ENCODE measurements at places on chromosomes 2 and 18.

GRCh38 chr2:195016841-195017240 lies 640.2 kb upstream of the SLC39A10 start:
- DNase-seq: peak; percentile 10

DNA sequence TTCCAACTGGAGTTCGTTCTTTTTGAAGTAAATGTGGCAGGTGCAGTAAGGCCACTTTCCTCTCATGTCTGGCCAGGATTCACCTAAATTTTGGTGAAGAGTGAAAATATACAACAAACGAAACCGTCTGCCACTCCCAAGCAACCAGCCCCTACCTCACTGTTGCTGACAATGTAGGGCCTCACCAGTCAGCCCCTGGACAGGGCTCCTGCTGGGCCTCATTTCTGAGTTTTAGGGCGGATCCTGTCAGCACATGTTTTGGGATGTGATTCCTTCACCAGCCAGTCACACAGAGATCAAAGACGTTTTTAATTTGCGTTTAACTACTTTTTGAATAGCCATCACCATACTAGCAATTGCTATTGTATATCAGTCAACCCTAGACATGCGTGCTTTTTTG lies 185.0 kb downstream of the WDR7 start:
- no peak for DNase-seq

DNA sequence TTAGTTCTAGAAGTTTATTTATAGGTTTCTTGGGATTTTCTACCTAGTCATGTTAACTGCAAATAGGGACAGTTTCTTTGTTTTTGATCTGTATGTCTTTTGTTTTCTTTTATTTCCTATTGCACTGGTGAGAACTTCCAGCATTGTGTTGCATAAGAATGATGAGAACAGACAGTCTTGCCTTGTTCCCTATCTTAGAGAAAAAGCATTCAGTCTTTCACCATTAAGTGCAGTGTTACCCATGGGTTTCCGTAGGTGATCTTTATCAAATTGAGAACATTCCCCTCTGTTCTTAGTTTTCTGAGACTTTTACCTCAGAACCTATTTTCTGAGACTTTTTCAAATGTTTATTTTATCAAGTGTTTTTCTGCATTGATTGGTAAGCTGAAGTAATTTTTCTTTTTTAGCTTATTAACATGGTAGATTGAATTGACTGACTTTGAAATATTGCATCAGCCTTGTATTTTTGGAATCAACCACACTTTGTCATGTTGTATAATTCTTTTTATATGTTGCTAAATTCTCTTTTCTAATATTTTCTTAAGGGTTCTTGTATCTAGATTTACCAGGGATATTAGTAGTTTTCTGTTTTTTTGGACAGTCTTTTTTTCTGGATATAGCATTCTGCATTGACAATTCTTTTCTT lies 17.2 kb downstream of the MFSD6 start:
- DNase-seq: no peak

DNA sequence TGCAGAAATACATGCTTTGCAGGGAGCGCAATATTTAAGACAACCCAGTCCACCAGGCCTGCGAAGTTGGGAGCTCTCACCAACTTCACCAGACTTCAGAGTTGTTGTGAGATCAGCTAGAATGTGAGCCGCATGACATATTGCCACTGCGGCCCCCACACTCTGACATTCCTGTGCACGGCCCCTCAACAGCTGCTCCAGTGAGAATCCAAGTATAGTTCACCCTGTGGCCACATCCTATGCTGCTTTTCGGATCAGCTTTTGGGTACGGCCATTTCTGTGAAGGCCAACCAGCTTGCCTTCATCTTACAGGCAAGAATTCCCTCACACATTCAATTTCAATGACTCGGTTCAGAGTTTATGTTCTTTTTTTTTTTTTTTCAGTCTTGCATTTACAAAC lies 177.8 kb downstream of the SOX11 start:
- no peak for DNase-seq

DNA sequence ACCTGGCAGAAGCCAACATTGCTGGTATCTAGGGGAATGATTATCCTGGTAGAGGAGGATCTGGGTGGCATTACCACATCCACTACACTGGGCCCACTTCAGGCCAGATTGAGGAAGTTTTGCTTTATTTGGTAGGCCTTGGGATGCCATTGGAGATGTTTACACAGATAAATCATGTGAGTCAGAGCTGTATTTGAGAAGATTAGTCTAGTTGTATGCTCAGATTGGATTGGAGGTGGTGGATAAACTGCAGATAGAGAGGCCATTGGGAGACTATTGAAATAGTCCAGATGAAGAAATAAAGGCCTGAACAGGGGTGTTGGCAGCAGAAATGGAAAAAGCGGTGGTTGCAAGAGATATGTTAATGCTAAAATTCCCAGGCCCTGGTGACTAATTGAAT lies 81.5 kb downstream of the EFEMP1 start:
- no peak for DNase-seq

DNA sequence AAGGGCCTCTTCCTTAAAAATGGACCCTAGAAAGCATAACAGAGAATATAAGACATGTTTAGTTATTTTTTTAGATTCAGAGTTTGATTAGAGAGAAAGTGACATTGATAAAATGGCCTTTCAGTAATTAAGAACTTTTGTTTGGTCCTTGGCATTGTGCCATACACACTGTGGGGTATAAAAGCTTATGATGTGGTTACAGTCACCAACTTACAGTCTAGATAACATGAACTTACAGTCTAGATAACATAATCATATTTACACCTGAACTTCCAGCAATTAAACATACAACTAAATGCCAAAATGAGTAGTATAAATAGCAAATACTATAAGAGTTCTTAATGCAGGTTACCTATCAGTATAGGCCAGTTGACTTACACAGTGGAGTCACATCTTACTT lies 25.6 kb upstream of the EFEMP1 start:
- no peak for DNase-seq

DNA sequence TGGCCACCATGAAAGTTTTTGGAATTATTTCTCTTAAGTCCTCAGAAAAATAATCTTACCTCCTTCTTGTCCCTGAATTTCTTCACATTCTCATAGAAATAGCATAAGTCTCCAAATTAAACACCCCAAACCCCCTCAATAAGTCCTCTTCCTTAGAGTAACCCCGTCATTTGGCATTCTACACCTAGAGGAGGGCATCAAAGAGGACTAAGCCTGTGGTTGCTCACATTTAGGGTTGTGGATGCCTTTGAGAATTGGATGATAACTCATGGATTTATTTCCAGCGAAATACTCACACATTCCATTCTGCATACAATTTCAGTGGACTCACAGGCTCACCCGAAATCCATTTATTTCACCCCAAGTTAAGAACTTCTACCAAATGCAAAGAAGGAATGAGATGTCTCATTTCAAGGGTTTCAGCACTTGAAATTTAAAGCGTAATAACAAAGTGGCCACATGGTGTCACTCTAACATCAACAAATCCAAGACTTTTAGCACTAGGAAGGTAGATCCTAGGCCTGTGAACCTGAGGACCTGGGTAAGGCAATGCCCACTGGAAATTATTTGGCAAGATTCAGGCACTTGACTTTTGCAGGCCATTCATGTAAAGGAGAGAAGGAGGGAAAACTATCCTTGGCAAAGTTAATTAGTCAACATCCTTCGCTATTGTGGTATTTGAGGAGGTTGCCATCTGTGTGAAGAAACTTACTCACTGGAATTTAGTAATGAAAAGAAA lies 24.6 kb downstream of the DYTN start:
- DNase-seq: peak; percentile 11

DNA sequence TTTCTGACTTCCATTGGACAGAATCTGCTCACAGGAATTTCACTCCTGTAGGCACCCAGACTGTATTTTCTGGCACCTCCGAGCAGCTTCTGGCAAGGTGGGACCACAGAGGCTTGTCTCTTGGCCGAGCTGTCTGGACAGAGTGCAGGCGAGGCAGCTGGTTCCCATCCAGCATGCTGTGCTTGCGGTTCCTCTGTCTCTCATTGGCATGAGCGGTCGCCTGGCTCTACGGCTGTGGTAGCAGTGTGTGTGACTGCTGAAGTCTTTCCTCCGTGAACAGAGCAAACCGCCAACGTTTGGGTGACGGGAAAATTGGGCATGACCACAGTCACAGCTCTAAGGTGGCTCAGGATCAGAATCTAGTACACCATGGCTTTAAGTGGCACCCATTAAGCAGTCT lies 411.7 kb upstream of the NETO1 start:
- DNase-seq: no peak

GRCh38 chr2:19963386-19963785 lies 26.5 kb downstream of the WDR35 start:
- no peak for DNase-seq

DNA sequence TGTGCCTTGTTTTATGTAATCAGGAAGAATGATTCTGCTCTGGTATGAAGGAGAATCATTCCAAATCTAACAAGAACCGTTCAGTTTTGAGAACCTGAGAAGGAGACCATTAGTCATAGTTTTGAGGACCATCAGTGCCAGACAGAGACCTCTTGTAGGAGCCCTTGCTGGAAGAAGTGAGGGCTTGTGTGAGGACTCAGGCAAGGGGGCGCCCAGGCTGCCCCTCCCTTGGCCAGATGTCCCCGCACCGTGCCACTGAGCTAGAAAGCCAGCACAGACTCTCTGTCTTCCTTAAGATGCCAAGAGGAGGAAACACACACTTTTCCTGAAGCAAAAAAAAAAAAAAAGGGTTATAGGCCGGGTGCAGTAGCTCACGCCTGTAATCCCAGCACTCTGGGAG lies 55.7 kb upstream of the SLC39A10 start:
- no peak for DNase-seq

DNA sequence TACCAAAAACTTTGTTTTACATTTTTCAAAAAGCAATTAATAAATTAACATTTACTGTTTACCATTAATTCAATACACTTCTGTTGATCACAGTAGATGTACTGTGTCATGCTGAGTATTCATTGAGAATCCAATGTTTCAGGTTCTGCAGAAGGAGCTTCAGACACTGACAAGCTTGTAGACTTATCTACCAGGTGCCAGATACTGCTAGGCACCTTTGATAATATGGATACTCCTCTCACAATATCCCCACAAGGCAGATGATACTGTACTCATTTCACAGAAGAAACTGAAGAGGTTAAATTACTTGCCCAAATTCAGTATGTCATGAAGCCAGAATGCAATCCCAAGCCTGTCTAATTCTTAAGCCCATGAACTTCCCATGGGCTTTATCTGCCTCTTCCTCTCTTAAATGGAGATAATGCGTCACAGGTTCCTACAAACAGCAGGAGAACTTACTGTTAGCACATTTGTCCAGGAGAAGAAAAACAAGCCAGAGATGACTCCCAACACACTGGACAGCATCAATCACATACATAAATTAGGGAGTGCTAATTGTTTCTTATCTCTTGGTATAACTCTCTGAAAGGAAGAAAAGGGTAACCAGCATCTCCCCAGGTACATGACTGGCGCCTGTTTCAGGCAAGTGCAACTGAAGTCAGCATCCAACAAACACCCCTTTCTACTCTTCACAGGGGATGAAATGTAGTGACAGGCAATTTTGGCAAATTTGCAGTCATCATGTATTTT lies 27.4 kb downstream of the ITSN2 start:
- no peak for DNase-seq

- no peak for DNase-seq
Observed at GRCh38 chr2:233247744-233248143, 3.7 kb upstream of the ATG16L1 start.

GRCh38 chr2:150555611-150556356 lies 68.3 kb upstream of the RND3 start:
- DNase-seq: no peak

DNA sequence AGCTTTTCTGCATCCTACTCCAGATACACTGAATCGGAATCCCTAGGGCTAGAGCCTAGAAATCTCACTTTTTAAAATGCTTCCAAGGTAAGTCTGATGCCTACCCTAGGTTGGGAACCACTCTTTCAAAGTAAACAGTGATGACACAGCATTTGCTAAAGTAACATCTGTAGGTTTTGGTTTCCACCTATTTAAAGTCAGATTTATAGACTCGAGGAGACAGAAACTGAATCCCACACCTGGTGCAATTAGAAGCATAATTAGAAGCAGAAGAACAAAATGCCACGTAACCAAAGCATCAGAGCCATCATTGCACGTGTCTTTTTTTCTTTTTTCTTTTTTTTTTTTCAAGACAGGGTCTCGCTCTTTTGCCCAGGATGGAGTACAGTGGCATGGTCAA lies 40.9 kb downstream of the PDK1 start:
- no peak for DNase-seq

GRCh38 chr2:127115471-127116199 lies 8.7 kb upstream of the BIN1 start:
- DNase-seq: no peak

- no peak for DNase-seq
Observed at GRCh38 chr2:218745559-218746469, 35.2 kb downstream of the TTLL4 start.

DNA sequence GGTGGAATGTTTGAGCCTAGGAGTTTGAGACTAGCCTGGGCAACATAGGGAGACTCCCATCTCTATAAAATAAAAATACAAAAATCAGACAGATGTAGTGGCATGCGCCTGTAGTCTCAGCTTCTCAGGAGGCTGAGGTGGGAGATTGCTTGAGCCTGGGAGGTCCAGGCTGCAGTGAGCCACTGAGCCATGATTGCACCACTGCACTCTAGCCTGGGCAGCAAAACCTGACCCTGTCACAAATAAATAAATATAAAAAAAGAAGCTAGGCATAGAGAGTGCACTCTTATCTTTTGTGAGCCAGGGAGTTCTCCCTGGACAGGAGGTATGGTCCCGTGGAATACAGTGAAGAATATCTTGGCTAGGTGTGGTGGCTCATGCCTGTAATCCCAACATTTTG lies 11.0 kb upstream of the KYNU start:
- DNase-seq: no peak

DNA sequence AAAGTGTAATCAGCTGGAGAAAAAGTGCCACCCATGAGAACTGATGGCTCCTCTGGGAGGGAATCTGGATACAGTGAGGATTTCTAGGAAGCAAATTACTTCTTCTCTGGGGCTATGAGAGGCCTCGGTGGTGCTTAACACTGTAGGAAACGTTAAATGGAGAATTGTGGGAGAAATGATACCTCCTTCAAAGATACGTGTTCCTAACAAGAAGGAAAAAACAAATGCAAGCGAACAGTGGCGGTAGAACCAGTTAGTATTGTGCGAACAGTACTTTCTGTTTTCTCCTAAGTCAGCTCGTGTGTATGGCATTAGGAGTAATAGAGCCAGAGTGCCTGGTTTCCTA lies 587 bp upstream of the MTIF2 start:
- DNase-seq: no peak

- no peak for DNase-seq
Observed at GRCh38 chr2:197372592-197372991, 62.0 kb upstream of the ANKRD44 start.

- DNase-seq: no peak
Observed at GRCh38 chr2:126781206-126781605, 117.5 kb upstream of the TEX51 start.

DNA sequence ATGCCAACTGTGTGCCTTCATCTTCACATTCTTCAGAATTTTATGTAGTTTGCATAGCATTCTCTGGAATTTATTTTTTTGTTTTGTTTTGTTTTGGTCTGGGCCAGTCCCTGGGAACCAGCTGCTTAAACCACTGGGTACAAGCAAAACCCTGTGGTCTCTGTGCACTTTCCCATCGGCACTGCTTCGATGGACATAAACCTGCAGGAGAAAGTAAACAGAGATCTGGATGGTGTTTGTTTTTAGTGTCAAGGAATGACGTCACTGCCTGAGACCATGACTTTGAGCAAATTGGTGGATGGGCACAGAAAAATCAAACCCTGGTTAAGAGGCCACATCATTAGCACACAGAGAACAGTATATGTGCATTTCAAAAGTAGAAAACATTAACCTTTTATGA lies 64.7 kb upstream of the RASGRP3 start:
- no peak for DNase-seq

Data from fibroblast of skin of left biceps (primary cell).